ENCODE measurements at places on chromosomes 6 and 20.

- no peak for DNase-seq
Observed at GRCh38 chr6:113447088-113447831, 409.9 kb upstream of the MARCKS start.

GRCh38 chr20:57445298-57445697, 54.1 kb downstream of the RBM38 start:
- DNase-seq: no peak

GRCh38 chr20:47506335-47506734, 4.6 kb downstream of the NCOA3 start:
- no peak for DNase-seq

GRCh38 chr6:96947055-96947454, 22.5 kb downstream of the KLHL32 start:
- DNase-seq: no peak

DNA sequence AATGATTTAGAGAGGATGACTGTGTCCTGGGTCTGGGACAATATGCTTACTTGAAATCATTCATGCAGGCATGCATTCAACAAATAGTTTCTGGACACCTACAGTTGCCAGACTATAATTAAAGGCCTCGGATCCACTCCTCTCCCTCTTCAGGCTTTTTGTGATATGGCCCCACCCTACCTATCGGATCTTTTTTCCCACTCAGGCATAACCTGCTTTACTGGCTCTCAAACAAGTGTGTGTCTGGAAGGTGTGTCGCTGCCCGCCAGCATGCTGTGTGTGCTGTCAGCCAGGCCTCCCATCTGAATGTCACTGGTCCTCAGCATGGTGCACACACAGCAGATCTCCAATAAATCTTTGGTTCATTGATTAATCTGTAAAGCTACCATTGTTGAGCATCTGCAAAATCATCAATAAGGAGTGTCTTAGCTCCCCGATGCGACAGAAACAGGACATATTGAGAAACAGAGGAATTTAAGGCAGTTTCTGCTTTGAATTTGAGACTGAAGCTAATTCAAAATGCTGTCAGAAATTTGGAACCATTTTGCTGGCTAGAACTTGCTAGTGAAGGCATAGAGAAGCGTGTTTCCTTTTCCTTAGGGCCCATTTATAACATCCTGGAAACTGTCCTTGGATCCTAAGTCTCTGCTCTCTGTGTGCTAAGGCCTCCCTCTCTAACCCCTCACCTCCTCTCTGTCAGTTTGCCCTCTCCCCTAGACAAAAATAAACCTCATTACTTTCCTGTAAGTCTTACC, 23.5 kb upstream of the CCN6 start:
- DNase-seq: peak; percentile 45

Measured in thyroid gland (tissue), 4 donors.